Stomach (tissue), 19 donors: ENCODE measurements at places on chromosomes 4 and X. TPM values are rescaled to one million over a fixed set of nuclear protein-coding genes. Genes with fewer than 3 reads are reported as not detected.

GRCh38 chr4:108129196-108129595 lies 39.5 kb downstream of the LEF1 start:
- DNase-seq = no peak

GRCh38 chr4:41471126-41472071 lies 66.6 kb upstream of the LIMCH1 start:
- DNase-seq = no peak

DNA sequence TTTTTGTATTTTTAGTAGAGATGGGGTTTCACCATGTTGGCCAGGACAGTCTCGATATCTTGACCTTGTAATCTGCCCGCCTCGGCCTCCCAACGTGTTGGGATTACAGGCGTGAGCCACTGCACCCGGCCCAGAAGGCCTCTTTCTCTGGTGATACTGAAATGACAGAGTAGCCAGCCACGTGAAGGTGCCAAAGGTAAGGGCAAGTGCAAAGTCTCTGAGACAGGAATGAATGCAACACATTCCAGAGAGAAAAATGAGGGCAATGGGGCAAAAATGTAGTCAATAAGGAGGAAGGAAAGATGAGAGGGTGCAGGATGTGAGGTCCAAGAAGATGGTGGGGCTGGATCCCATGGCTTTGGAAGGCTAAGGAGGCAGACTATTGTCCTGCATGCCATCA lies 176.0 kb downstream of the NR3C2 start:
- no peak for DNase-seq

DNA sequence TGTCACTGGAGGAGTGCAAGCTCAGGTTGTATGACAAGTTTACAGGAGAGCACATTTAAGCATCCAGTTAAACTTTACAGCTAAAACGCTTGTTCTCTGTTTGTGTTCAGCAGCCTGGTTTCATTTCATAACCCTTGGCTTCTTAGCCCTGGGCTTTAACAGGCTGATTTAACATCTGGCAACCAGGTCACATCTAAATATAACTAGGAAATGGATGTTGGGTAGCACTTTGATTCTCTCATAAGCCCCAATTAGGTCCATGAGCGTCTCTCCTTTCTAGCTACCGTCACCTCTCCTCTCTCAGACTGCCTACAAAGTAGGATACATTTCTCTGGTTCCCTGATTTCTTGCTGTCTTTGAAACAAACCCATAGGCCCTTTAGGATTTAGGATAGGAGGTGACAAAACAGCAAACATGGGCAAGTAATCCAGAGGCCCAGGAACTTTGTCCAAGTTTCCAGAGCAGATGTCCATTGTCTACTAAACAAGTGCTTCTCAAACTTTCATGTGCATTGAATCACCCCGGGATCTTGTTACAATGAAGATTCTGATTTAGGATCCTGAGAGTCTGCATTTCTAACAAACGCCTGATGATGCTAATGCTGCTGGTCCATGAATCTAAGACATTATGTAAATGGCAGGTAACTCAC lies 22.5 kb downstream of the OTUD6A start:
- DNase-seq = no peak

DNA sequence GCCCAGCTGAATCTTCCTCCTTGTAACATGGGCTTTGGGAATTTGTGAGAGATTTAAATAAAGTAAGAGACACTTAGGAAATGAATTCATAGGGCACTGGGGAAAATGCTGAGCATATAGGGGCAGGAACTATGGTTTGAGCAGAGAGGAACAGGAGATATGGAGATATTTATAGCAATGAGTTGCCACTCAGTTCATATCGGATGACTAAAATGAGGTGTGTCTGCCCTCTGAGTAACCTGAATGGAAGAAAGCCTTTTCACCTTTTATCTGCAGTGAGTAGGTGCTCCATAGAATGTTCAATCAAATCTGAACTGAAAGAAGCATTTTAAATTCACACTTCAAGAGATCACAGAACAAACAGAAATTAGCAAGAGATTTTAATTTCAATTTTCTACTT lies 105.7 kb downstream of the CEP44 start:
- peak; percentile 27 for DNase-seq

DNA sequence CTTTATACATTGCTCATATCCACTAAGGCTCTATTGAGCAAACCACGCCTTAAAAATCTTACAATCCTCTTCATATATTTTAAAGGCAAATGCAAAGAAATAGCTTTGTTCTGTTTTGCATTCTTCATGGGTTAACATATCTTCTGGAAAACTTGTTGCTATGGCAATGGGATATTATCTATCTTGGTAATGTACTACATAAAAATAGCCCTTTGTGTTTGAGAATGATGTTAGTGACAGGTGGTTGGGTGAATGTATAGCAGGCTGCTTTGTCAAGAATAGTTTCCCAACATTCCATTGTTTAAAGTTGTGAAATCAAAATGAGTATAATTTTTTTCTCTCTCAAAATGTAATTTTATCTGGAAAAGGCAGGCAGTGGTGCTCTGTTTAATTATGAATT lies 16.8 kb downstream of the REPS2 start:
- DNase-seq = no peak

- DNase-seq = no peak
These were observed 15.1 kb downstream of the MCUB start for GRCh38 chr4:109574931-109575804.

DNA sequence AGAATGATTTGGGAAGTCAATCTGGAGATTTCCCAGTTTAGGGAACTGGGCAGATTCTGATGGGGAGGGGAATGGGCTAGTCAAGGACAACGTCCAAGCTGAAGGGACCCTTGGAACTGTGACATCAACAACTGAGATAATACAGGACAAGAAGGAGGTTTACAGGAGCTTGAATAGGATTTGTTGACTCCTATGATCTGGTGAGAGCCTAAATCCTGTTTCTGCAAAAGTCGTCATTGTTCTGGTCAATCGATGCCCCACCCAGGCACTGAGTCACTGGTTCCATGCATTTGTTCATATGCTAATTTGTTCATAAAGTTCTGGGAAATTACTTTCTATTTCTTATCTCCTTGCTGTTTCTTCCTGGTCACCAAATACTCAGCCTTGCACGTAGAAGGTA lies 15.3 kb upstream of the PDGFRA start:
- peak; percentile 36 for DNase-seq

- DNase-seq = no peak
These were observed 325.0 kb downstream of the RAB28 start for GRCh38 chr4:13159041-13159620.

DNA sequence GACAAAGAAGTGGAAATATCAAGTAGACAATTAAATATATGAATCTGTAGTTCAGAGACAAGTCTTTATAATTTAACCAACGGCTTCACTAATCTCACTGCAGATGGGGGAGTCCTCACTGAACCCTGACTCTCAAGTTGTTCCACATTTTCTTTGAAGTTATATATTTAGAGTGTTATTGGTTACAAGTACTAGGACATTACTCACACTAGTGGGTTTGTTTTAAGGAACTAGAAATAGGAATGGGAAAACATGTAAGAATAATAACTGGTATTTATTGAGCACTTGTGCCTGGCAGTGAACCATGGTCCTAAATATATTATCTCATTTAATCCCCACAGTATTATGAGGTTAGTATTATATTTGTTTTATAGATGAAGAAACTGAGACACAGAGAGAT lies 22.0 kb downstream of the MND1 start:
- DNase-seq = no peak

GRCh38 chr4:82694046-82694445 lies 104.5 kb downstream of the SCD5 start:
- DNase-seq = no peak

GRCh38 chr4:7753271-7753670 lies 186.4 kb downstream of the AFAP1 start:
- no peak for DNase-seq

GRCh38 chrX:136858007-136858756 lies 22.3 kb downstream of the RBMX start:
- no peak for DNase-seq

- DNase-seq = peak; percentile 57
These were observed 192.3 kb downstream of the AASDH start for GRCh38 chr4:56195025-56195424.

- no peak for DNase-seq
These were observed 72.3 kb downstream of the SLC34A2 start for GRCh38 chr4:25727711-25728493.

GRCh38 chr4:145865274-145865941 lies 73.2 kb downstream of the ZNF827 start:
- no peak for DNase-seq

GRCh38 chr4:165330071-165330470 lies 2.6 kb downstream of the MSMO1 start:
- DNase-seq = no peak

DNA sequence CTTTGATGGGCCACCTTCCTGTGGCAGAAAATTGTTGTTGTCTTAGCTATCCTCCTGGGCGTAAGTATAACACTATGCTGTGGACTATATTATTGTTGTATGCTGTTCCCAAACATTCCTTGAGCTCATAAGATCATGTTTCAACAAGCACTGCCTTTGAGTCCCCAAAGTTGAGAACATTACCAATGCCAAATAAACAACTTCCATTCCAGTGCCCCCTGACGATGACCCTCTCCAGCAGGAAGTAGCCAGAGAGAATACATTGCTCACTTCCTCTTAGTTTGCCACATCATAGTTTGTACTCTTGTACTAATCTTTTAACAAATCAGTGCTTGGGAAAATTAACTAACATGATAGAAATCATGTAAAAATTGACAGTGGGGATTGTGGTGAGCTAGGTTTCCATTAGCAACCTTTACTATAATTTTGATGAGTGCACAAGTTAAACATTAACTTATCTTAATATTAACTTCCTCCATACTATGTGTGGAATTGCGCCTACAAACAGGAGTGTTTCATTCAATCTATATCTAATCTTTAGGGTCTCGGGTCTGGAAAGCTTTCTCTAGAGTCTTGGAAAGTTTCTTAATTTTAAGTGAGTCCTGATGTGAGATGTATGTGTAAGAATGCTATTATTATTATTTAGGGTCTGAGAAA lies 20.3 kb upstream of the DHX15 start:
- DNase-seq = no peak

DNA sequence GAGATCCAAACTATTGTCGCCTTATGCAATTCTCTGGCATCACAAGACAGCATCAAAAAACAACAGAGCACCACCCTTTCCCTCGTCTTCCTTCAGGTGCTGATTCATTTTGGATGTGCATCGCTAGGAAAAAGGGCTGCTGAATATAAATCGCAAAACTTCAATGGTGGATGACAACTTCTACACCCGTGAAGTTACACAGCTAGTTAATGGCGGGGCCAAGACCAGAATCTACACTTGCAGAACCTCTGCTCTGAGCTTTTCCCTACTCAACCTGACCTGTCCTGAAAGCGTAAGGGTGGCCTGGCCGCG lies 674 bp downstream of the GNPDA2 start:
- DNase-seq = no peak

DNA sequence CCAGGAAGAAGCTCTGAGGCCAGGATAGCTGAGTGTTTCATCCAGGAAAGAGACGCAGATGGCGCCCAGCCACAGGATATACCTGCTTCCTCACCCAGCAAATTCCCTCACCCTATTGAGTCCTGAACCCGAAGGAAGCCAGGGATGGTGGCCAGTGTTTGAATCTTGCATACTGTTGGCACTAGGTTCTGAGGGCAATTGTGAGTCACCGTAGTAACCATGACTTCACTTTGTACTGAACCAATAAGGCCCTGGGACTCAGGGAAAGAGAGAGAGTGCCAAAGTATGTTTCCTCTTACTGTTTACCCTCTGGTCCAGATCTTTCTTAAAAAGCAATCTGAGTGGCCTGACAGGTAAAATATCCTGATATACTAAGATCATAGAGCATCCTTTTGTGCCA lies 25.6 kb upstream of the SMIM10L2A start:
- no peak for DNase-seq

DNA sequence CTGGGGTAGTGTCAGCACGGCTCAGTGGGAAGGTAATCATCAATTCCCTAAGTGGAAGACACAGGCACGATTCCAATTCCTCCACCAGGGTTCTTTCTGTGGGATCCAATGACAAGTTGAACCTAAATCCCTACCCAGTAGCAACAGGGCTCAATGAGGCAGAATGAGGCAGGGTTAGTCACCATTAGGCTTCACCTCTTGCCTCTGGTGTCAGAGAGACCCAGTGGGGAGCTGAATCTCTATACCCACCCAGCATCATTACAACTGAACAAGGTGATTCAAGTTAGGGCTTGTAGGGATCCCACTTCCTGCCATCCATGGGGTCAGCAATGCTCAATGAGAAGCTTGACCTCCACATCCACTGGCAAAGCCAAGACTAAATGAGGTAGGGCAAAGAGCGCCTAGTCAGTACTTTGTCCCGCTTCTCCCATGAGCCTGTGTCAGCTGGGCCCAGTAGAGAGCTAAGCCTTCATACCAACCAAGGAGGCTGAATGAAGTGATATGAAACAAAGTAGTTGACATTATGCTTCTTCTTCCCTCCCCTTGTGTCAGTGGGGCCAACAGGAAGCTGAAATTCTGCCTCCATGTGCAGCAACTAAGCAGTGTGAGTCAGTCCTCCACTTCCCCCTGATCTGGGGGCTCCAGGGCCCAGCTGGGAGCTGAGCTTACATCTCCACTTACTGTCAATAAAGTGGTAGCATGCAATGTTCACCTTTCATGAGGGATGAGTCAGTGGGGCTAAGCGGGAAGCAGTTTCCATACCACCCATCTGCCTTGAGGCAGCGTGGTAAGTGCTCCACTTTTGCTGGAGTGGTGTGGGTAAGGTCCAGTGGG lies 36.4 kb upstream of the RBM41 start:
- DNase-seq = no peak

DNA sequence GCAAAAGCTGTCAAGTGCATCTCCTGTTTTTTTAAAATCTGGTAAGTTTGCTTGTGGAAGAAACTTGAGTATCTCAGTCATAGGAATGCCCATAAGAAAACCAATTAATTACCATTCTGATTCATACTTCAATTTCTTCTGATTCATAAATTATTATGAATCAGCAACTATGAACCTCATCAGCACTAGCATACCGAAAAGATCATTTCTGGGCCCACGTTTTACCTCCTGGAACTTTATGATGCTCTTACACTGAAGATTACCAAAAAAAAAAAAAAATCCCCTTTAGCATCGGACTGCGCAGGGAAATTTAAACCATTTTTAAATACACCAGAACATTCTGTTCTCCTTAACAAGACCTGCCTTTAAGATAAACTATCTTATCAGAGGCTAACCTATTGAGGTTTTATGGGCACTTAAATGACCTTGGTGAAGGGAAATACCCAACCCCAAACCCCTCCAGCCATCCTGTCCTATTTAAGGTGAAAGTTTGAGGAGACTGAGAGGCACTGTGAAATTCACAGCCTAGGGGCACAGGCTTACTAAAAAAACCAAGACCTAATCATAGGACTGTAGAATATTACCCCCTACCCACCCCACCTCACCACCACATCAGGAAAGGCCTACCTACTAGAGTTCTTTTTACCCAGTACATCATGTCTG lies 38.2 kb upstream of the ABCG2 start:
- DNase-seq = no peak

TRMT2B gene
- 17.7 TPM for total RNA-seq

GATA1 gene
- not detected for total RNA-seq

SLC10A4 gene
- total RNA-seq = not detected

ADH1A gene
- not detected for total RNA-seq

UGT2B17 gene
- not detected for total RNA-seq

CLGN gene
- total RNA-seq = 2.9 TPM

PCDH18 gene
- total RNA-seq = 11.7 TPM

XAGE2 gene
- not detected for total RNA-seq

FHDC1 gene
- 8.6 TPM for total RNA-seq

YIPF7 gene
- not detected for total RNA-seq

NMU gene
- 0.92 TPM for total RNA-seq

MAGEC2 gene
- total RNA-seq = not detected

SLC6A14 gene
- total RNA-seq = not detected

GAB1 gene
- total RNA-seq = 33.0 TPM

OTUD4 gene
- total RNA-seq = 6.4 TPM

PNMA6F gene
- total RNA-seq = not detected
